ENCODE measurements at places on chromosomes 3 and 15.

GRCh38 chr15:83854950-83855707 lies 201.2 kb downstream of the ADAMTSL3 start:
- DNase-seq: no peak

- no peak for DNase-seq
Observed at GRCh38 chr3:123409443-123410148, 39.3 kb downstream of the ADCY5 start.

- DNase-seq: no peak
Observed at GRCh38 chr15:60840703-60841411, 361.9 kb upstream of the ICE2 start.

DNA sequence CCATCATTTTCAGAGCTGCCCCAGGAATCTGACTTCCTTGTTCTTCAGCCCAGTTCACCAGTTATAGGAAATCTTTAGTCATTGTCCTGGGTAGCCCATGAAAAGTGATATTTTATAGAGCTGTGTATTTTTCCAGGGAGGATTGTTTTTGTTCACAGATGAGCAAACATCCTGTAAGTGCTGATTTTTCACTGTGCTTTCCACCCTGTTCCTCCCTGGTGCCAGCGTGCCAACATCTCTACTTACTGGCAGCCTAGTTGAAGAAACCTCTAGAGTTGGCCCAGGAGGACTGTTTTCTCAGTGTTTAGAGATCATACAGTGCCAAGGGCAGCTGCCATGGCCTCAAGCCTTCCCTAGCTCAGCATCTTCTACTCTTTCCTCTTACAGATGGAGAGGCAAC lies 41.3 kb downstream of the ST6GAL1 start:
- no peak for DNase-seq
